ENCODE measurements at places on chromosomes 2 and 18.
A peak's percentile ranks its signal among the peaks of the same experiment; 100 is the strongest.

GRCh38 chr18:45671321-45671720, 52.7 kb upstream of the SLC14A1 start:
- no peak for DNase-seq

DNA sequence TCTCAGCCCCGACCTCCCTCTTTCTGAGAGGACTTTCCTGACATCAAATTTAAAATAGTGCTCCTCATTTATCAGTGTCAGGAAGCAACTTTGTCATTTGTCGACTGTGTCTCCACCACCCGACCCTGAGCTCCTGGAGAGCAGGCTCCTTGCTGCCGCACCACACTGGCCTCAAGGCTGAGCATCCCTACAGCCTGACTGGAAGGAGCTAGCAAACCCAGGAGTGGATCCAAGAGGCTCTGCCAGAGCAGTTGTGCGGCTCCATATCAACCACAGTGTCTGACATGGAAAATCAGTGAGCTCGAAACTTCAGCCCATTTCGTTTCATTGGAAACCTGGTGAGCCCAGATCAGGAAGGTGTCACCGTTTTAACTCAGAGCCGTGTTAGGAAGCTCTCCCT, 125.2 kb downstream of the PTGR3 start:
- DNase-seq, result no peak

- DNase-seq, result no peak
These were observed 60.7 kb upstream of the COX7A2L start for GRCh38 chr2:42421601-42422239.

DNA sequence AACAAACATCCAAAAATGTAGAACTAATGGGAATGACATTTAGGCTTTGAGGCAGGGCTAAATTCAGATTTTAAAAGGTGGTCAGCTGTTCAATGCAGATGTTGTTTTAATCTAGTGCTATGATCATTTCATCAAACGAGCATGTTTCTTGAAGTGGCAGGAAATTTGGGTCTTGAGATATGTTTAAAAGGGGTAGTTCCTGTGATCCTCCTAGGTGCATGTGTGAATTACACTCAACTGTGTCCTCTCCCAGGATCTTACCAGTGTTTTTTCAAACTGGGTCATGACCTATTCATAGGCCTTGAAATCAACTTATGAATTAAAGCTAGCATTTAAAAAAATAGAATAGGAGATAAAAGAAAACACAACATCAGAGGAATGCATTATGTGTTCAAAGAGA, 57.4 kb upstream of the ACMSD start:
- DNase-seq, result no peak

DNA sequence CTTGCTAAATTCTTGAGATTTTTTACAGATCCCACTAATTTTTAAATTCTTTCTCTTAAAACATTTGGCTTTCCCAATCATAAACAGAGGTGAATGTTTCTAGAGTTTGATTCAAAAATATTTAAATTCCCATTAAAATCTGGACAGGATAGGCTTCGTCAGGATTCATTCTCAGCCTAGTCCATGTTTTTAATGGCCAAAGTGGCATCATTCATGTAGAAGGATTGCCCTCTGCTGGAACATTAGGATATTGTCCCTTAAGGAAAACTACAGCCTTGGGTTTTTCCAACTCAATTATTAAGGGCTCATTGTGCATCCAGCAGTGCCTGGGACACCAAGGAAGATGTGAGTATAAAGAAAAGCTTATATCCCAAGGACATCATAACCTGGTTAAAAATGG, 71.7 kb downstream of the TPGS2 start:
- DNase-seq, result peak; percentile 30

DNA sequence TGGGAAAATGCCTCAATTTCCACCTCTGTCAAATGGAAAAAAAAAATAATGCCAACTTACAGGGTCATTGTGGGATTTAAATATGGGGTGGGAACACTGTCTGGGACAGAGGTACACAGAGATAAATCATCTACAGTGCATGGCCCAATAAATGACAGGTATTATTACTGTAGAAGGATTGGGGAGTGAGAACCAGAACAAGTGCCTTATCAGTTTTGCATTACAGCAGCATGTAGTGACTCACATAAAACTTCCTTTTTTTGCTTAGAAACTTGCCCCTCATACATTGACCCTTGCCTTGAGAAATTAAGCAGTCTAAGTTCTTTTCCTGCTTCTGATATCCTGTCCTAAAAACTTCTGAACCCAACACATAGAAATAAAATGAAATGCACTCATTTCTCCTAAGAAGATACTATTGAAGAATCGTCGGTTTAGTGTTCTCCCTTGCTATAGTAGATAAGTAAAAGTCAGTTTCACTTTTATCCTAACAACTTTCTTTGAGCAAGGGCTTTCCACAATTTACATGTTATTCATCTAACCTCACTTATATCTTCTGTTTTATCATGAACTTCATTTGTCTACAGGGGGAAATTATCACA, 121.0 kb upstream of the HAAO start:
- DNase-seq, result no peak

DNA sequence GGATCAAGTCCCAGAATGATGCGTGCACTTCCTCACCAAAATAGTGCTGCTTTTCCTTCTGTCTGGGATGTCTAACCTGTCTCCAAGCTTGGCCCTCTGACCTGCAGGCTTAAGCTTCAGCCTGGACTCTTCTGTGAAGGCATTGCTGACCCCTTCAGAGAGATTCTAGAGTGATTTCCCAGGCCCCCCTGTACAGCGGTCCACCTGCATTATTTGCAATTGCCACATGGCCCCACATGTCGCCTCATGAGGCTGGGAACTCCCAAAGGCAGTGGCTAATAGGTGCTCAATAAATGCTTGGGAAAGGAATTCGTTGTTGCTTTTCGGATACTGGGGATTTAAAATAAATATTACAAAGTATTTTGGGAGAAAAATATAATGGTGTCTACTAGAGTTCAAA, 32.3 kb upstream of the MEP1B start:
- no peak for DNase-seq

DNA sequence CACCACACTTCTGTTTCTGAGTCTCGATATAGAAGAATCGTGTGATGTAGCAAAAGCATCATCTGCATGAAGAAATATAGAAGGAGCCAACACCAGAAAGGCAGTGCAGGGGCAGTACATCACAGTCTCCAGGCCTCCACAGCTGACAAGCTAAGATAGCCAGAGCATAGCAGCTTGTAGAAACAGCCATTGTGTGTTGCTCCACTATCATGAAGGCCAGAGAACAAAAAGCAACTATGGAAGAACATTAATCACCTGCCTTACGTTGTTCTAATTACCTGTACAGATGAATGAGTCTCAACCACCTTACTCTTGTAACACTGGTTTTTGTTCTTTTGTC, 129.0 kb downstream of the RND3 start:
- DNase-seq, result no peak

All from RCC 7860 (cell line).